Activated CD8-positive, alpha-beta T cell treated with anti-CD3 and anti-CD28 coated beads, Interleukin-2, amount 10 ng/mL, durations not matched to agents 7 days and 5 days (primary cell): ENCODE measurements at places on chromosomes 4 and X.

GRCh38 chrX:18448416-18448815 lies 23.0 kb downstream of the CDKL5 start:
- no peaks in the 10 kb centered on the region for H3K4me1 ChIP-seq
- H3K27me3 ChIP-seq: no peaks in the 10 kb centered on the region
- no peak overlapping the region for H3K4me3 ChIP-seq
- H3K27ac ChIP-seq: no peak overlapping the region
- no peaks in the 10 kb centered on the region for H3K36me3 ChIP-seq
- DNase-seq: no peak

DNA sequence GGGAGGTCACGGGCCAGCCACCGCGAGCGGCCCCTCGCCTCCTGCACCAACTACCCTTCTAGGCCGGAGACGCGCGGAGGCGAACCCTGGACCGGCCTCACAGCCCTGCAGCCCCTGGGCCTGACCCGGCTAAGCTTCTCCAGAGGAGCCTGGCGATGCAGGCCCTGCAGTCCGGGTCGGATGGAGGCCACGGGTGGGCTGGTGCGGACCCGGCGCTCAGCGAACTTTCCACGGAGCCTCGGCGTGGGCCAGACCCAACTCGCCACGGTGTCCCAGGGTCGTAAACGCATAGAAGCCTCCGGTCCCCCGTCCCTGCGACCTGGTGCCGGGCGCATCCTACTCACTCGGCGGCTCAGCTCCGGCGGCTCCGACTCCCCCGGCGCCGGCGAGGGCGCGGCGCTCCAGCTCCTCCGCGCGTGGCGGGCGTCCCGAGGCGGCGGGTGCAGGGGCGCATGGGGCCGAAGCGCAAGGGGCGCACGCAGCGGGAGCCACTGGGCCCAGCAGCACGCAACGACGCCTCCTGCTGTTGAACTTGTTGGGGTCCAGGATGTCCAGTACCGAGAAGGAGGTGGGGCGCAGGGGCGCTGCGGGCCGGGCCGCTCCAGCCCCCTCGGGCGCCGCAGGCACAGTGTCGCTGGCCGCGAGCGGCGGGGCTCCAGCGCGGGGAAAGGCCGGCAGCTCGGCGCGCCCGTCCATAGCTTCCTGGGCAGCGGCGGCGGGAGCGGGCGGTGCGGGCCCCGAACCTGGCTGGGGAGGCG lies 427 bp downstream of the NKX1-1 start:
- H3K27ac ChIP-seq: no peak overlapping the region
- H3K4me1 ChIP-seq: peaks cover 3% of the 10 kb centered on the region
- peaks cover 6% of the 10 kb centered on the region for H3K36me3 ChIP-seq
- H3K27me3 ChIP-seq: peaks cover 49% of the 10 kb centered on the region

DNA sequence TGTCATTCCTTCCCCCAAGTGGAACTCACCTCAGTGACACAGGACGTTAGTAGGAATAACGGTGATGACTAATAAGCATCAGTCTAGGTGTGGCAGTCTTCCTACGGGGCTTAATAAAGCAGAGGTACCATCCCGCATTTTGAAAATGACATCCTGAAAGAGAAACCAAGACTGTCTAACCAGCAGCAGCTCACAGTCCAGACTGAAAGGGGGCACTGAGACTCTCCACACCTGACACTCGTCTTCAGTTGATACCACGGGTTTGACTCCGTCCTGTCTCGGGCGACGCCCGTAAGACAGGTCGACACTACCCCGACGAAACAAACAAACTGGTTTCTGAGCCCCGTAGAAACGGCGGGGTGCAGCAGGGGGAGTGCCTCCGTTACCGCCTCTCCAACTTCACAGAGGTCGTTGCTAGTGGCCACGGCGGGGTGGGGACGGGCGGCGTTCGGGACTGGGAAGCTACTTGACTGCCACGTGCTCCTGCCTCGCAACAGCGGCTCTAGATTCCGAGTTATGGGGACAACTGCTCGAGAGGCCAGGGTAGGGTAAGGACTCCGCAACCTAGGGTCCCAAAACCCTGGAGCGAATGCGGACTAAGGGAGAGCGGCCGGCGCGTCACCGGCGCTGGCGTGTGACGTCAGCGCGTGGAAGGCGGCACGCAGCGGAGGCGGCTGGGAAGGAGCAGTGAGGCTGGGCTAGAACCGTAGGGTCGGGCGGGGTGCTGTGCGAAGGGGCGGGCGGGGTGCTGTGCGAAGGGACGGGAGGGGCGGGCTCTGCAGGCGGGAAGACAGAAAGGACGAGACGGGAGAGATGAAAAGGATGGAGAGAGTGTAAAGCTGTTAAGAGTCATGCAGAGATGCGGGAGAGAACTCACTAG lies at the start of gene NEK1:
NEK1 (minus strand) TSS at position 593 of the 880 bp plus-strand sequence. CDS start 9,953 bp downstream, outside the sequence.
- peak; percentile 92 for DNase-seq
- H3K27me3 ChIP-seq: no peaks in the 10 kb centered on the region
- H3K36me3 ChIP-seq: peaks cover 7% of the 10 kb centered on the region
- peak within 1 kb of the TSS; percentile 99 for H3K27ac ChIP-seq
- peaks cover 43% of the 10 kb centered on the region for H3K4me1 ChIP-seq
- H3K4me3 ChIP-seq: peak within 1 kb of the TSS; percentile 97

DNA sequence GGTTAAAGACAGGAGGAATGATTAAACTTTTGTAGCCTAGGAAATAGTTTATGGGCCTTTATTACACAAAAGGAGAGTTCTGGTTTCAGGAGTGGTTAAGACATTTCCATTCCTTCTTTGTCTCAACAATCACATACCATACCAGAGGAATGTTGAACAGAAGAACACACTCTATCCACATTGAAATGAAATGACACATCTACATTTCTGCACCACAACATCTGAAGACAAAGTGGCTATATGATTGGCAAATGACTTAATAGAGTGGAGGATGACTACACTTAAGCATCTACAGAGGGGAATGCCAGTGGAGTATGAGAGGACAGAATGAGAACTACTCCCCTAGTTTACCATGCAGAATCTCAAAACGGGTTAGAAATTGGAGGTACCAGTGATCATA lies 8.0 kb downstream of the CYP2U1 start:
- peaks cover 10% of the 10 kb centered on the region for H3K36me3 ChIP-seq
- no peak for DNase-seq

DNA sequence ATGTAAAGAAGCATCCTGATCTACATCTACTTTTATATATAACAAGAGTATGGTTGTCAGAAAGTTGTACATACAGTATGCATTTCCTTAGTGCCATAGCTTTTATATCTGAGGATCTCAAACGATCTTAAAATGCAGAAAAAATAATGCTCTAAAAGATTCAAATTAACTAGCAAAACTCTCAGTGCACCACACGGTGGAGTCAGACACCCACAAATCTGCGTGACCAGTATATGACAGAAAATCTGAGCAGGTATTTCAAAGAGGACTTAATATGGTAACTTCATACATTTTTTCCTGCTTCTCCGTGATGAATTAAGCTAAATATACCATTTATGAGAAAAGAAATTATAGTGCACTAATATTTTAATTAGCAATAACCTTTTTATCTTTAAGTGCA lies 803.0 kb downstream of the DMD start:
- H3K4me3 ChIP-seq: no peak overlapping the region
- no peaks in the 10 kb centered on the region for H3K36me3 ChIP-seq
- no peak overlapping the region for H3K27ac ChIP-seq
- DNase-seq: peak; percentile 19
- H3K27me3 ChIP-seq: no peaks in the 10 kb centered on the region

DNA sequence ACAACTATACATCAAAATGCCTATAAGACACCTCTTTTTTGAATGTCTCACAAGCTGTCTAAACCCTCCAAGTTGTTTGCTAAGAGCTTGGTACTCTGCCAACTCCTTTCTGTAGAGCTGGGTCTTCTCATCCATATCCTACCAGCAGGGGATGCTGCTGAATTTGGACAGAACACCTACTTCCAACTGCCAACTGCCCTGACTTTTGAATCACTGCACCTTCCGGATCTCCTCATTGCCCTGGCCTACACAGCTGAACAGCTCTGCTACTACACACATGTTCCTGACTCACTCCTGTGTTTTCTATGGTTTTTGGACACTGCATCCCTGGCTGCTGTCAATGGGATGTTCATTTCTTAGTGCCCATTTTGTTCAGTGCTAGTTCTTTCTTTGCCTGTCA lies 18.7 kb downstream of the FAM184B start:
- no peaks in the 10 kb centered on the region for H3K36me3 ChIP-seq
- peaks cover 3% of the 10 kb centered on the region for H3K27me3 ChIP-seq

GRCh38 chr4:166512267-166512666 lies 639.2 kb downstream of the TLL1 start:
- no peak for DNase-seq
- no peaks in the 10 kb centered on the region for H3K27me3 ChIP-seq
- H3K4me1 ChIP-seq: no peaks in the 10 kb centered on the region
- H3K4me3 ChIP-seq: no peak overlapping the region

DNA sequence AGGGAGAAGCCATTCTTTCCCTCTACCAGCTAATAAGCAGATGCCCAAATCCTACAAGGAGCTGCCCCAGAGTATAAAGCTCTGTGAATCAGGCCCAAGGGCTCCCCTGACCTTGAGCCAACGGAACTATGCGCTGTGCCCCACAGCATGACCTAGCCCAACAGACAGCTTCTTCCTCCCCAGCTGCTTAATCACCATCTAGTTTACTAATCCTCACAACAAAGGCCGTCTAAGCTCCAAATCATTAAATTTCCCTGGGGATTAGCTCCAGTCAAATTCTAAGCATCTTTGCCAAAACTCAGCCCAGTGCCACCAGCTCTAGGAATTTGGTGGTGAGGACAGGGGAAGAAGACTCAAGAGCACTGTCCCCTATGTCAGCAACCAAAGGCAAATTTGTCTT lies 113.1 kb downstream of the SHROOM4 start:
- no peaks in the 10 kb centered on the region for H3K4me1 ChIP-seq
- H3K36me3 ChIP-seq: no peaks in the 10 kb centered on the region
- H3K4me3 ChIP-seq: no peak overlapping the region
- H3K27ac ChIP-seq: no peak overlapping the region
- peaks cover 2% of the 10 kb centered on the region for H3K27me3 ChIP-seq

DNA sequence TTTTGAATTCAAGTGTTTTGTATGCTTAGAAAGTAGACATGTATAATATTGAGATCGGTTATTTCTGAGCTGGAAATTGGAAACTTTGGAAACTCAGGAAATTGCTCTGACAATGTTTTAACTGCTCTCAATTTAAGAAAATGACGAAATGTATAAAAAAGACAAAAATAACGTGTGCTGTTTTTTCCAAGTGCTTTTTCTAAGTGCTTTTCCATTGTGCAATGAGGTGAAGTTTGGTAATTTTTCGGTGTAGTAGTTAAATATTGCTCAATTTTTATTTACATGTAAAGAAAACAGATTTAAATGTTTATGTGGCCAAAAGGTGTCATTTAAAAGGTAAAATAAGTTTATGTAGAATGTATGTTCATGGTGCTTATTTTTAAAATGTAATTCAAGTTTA lies 39.4 kb upstream of the RHOH start:
- H3K36me3 ChIP-seq: peaks cover 33% of the 10 kb centered on the region
- H3K27me3 ChIP-seq: no peaks in the 10 kb centered on the region
- H3K4me1 ChIP-seq: peaks cover 15% of the 10 kb centered on the region
- DNase-seq: no peak
- no peak overlapping the region for H3K4me3 ChIP-seq

- DNase-seq: no peak
- no peak overlapping the region for H3K27ac ChIP-seq
- H3K4me3 ChIP-seq: no peak overlapping the region
- H3K27me3 ChIP-seq: no peaks in the 10 kb centered on the region
Measured at GRCh38 chrX:10282490-10282889, 125.7 kb downstream of the CLCN4 start.

DNA sequence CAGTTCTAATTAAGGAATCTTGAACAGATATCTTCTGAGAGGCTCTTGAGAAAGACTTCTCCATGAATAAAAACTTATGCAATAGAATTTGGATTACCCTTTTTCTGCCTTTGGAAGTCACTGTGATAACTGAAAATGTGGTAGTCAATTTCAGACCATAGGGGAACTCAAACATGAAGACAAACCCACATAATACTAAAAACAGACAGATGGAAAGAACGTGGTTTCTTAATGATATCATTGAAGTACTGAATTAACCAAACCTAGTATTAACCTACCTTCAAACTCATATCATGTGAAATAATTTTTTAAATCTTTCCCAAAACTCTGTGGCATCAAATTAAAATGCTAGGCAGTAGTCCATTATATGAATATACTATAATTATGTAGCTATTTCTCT lies 153.5 kb downstream of the CAMK2D start:
- H3K4me1 ChIP-seq: peaks cover 5% of the 10 kb centered on the region
- H3K36me3 ChIP-seq: peaks cover 49% of the 10 kb centered on the region
- H3K27ac ChIP-seq: no peak overlapping the region
- H3K4me3 ChIP-seq: no peak overlapping the region
- H3K27me3 ChIP-seq: no peaks in the 10 kb centered on the region
- no peak for DNase-seq

GRCh38 chr4:84298023-84298718 lies 200.9 kb downstream of the NKX6-1 start:
- H3K4me1 ChIP-seq: no peaks in the 10 kb centered on the region
- H3K27me3 ChIP-seq: no peaks in the 10 kb centered on the region
- no peak overlapping the region for H3K27ac ChIP-seq
- no peak overlapping the region for H3K4me3 ChIP-seq
- DNase-seq: no peak

GRCh38 chrX:12866451-12867377 lies at the start of gene TLR7:
Gene TLR7, plus strand, starts transcription at chrX:12867072. Its CDS starts 507 bp downstream, at chrX:12867579.
- H3K4me1 ChIP-seq: peaks cover 10% of the 10 kb centered on the region
- H3K4me3 ChIP-seq: no peak within 1 kb of the TSS
- peaks cover 2% of the 10 kb centered on the region for H3K27me3 ChIP-seq
- no peak for DNase-seq
